ENCODE measurements at places on chromosomes 5 and 9.

- no peak for DNase-seq
Observed at GRCh38 chr5:62974623-62975022, 396.0 kb downstream of the LRRC70 start.

GRCh38 chr5:1184481-1184880 lies 16.9 kb upstream of the SLC6A19 start:
- DNase-seq, result no peak

DNA sequence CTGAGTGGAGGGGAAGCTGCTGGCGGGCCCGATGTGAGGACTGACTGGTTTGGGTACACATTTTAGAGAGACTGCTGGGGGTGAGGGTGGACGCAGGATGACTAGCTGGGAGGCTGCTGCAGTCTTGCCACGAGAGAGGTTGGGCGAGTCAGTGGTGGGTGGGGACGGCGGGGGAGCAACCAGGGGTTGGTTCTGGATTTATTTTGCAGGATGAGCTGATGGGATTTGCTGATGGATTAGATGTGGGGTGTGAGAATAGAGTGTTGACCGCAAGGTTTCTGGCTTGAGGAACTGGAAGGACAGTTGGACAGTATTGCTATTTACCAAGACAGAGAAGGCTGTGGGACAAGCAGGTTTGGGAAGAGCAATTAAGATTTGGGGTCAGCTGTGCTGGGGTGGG lies 5.8 kb upstream of the NDST1 start:
- no peak for DNase-seq

DNA sequence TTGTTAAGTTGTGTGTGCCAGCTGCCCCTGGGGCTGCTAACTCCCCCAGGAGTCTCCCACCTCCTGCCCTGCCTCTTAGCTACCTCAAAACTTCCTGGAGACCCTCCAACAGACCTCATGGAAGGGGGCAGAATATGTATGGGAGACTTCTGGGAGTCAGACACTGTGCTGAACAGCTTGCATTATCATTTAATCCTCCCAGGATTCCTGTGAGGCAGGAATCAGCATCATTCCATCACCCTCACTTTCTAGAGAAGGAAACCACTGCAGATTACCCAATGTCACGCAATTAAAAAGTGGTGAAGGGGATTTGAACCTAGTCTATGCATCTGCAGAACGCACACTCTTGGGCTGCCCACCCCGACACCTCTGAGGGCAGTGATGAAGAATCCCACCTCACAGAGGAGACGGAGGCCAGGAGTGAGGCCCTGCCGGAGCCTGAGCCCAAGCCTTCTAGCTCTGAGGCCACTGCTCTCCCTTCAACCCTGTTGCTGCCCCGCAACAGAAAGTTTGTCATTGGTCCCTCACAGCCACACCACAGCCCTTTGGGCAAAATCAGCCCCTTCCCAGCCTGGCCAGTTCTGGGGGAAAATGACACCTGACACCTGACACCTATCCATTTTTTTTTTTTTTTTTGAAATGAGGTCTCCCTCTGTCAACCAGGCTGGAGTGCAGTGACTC lies 30.3 kb upstream of the IL17B start:
- no peak for DNase-seq

- no peak for DNase-seq
Observed at GRCh38 chr5:67143549-67143948, 53.0 kb downstream of the CD180 start.

DNA sequence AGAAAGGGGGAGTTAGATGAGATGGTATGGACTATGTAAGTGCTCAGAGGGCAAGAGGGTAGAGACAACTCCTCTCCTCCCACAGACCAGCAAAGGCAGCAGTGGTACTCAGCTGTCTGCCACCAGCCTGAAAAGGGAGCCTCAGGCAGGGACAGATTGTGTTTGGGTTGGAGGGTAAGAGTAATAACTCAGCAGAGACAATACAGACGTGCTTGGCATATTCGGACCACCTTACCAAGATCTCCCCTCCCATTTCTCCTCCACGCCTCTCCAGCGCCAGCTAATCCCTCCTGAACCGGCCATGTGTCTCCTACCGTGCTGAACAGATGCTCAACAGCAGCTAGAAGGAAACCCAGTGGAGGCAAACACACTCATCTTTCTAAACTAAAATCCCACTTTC lies 180.8 kb downstream of the ASTN2 start:
- no peak for DNase-seq

DNA sequence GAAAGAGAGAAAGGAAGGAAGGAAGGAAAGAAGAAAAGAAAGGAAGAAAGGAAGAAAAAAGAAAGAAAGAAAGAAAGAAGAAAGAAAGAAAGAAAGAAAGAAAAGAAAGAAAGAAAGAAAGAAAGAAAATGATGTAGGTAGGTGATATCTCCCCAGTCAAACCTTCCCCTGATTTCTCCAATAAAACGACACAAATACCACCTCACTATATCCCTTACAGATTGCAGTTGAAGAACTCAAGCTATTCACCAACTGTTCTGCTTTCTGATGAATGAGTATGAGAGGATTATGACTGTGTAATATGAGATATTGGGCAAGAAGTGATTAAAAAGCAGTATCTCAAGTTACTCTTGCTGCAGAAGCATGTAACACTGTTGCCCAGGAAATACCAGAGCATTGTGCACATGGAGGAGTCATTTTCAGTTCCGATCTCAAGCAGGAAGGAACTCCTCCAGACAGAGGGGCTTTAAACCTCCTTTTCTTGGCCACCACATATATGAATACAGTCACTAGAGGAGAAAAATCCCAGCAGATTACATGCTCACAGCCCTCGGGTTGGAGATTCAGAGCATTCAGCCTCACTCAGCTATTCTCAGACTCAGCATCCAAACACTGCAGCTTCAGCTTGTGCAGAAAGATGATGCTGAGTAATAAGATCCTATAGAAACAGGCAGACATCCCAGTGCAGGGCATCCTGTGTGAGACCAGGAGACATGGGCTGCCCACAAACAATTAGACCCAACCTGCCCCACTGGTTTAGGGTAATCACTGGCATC lies 61.4 kb downstream of the UGCG start:
- DNase-seq, result peak; percentile 58

GRCh38 chr5:33341351-33341750 lies 99.4 kb upstream of the TARS1 start:
- DNase-seq, result no peak

- DNase-seq, result no peak
Observed at GRCh38 chr5:111572561-111572960, 60.2 kb upstream of the STARD4 start.

DNA sequence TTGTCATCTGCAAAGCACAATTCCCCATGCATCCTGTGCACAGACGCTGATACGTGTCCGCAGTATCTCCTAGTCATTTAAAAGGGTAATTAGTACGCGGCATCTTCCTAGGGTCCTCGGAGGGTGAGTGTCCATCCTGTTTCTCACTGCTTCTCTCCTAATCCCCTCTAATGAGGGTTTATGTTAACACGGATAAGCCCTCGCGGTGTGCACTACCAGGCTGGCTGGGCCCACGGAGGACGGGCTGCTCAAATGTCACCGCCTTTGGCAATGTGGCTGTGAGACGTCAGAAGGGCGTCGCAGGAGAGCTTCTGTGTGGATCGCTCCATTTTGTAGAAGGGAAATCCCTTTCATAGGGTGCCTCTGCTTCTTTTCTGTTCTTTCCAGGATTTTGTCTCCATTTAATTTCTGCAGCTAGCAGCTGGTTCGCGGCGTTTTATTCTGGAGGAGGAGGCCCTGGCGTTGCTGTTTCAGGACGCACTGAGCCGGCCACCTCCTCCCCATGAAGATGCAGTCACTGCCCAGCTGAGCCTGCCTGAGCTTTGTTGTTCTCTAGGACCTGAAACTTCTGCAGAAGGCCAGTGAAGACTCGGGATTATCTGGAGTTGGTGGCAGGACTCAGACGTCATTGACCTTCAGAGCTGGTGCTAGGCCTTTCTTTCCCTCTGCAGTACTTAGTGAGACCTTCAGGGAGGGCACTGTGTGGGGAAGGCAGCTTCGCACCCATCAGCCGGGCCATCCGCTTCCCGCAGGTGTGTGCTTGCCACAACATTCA lies 326.1 kb upstream of the IRX1 start:
- DNase-seq, result no peak

- peak; percentile 40 for DNase-seq
Observed at GRCh38 chr5:143826951-143827444, 15.0 kb downstream of the HMHB1 start.

DNA sequence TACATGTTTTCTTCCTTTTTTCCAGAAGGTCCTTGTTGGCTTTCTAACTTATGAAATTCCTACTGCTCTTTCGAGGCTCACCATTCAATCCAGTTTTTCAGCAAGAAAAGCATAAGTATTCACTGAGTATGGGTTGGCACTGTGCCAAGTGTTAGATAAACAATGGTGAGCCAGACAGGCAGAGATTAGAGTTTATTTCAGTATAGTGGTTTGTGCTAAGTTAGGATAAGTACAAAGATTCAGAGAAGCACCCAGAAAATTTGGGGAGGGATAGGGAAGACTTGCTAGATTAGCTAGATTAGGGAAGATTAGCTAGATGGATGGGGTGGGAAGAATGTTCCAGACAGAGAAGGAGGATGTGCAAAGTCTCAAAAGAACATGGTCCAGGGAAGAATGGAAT lies 122.9 kb downstream of the OXCT1 start:
- DNase-seq, result peak; percentile 43

- DNase-seq, result no peak
Observed at GRCh38 chr5:72722792-72723452, 93.5 kb upstream of the TNPO1 start.

DNA sequence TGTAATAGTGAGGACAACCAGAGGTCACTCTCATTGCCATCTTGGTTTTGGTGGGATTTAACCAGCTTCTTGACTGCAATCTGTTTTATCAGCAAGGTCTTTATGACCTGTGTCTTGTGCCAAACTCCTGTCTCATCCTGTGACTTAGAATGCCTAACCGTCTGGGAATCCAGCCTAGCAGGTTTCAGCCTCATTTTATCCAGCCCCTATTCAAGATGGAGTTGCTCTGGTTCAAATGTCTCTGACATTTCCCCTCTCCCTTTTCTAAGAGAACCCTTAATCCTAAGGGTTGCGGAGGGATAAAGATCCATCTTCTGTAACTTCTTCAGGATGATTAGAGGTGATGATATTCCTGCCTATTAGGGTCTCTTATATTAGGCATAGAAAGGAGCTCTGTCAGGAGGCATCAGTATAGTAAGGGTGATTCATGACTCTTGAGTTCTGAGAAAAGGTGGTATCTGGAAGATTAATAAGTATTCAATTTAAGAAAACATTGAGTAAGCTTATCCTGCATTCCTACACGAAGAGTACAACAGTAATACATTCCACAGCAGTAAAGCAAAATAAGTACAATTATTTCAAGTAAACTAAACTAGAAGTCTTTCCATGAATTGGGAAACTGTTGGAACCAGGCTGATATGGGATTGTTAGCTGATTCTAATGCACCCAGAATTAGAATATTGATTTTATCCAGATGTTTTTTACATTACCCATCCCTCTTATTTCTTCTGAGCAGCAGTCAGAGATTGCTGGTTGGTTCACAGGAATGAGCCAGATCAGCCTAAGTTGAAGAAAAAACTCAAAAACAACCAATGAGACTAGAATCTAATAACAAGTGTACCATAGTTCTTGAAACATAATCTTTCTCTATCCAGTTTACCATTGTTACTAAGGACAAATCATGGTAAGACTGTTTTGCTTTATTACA lies 39.9 kb downstream of the SHC3 start:
- no peak for DNase-seq

DNA sequence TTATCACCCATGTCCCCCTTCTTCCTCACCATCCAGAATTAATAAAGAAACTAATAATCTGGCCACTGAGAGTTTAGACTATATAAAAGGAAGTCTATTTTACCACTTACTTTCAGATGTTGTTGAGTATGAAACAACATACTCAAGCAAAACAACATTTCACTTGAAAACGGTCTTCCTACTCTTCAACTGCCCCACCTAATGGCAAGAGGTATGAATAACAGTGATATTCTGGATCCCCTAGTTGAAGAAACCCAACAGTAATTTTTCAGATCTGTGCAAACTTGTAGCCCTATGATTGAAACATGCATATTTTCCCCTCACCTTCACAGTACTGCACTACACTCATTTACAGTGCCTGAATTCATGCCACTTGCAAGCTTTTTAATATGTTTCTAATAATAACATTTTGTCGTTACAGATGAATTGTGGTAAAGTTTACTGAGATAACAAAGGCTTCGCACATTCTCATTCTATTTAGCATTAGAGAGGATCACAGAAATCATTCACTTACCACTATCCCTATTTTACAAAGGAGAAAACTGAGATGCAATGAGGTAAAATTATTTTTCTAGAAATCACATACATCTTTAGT lies 267.9 kb upstream of the PDE4D start:
- peak; percentile 69 for DNase-seq

DNA sequence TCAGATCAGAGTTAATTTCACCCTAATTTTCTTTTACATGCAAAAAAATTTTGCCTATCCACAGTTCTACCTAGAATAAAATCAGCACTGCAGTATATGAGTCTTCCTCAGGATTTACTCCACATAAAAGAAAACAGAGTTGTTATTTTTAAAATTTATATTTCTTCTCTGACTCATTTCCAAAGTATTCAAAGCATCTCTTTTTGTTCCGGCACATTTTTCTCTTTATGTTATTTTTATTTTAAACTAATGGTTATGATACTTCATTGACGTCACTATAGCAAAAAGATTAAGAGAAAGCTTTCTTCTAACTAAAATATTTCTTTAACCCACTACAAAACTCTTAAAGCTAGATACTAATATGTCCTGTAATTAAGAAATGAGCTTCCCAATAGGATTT lies 590.4 kb downstream of the PRELID2 start:
- DNase-seq, result no peak
